ENCODE measurements at places on chromosomes 4 and X.

DNA sequence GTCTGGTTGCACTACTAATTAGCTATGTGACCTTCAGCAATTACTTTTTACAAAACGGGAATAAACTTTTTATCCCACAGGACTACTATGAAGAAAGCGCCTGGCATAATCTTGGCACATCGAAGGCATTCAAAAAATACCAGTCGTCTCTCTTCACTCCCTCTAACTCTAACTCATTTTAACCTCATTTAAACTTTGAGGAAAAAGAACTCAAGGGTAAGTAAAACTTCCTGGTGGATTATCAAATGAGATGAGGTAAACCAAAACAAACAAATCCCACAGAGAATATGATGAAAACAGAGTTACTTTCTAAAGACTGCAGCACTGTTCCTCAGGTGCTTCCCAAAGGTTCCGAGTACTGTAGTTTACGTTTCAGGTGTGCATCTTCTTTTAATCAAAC, 66.9 kb downstream of the SH3RF1 start:
- no peak for DNase-seq

GRCh38 chrX:66064261-66064660, 24.4 kb upstream of the VSIG4 start:
- DNase-seq: no peak

GRCh38 chr4:28228561-28229491, 1368.2 kb downstream of the STIM2 start:
- no peak for DNase-seq

GRCh38 chr4:180766944-180767729, 1476.1 kb upstream of the TENM3 start:
- no peak for DNase-seq

GRCh38 chr4:184345573-184345922, 127.9 kb upstream of the ENPP6 start:
- no peak for DNase-seq

- DNase-seq: no peak
These were observed 28.2 kb upstream of the SPATA4 start for GRCh38 chr4:176223561-176223960.
